ENCODE measurements at places on chromosomes 6 and 20.
A peak's percentile ranks its signal among the peaks of the same experiment; 100 is the strongest.

- DNase-seq: no peak
Observed at GRCh38 chr20:51528263-51529027, 14.1 kb downstream of the NFATC2 start.

DNA sequence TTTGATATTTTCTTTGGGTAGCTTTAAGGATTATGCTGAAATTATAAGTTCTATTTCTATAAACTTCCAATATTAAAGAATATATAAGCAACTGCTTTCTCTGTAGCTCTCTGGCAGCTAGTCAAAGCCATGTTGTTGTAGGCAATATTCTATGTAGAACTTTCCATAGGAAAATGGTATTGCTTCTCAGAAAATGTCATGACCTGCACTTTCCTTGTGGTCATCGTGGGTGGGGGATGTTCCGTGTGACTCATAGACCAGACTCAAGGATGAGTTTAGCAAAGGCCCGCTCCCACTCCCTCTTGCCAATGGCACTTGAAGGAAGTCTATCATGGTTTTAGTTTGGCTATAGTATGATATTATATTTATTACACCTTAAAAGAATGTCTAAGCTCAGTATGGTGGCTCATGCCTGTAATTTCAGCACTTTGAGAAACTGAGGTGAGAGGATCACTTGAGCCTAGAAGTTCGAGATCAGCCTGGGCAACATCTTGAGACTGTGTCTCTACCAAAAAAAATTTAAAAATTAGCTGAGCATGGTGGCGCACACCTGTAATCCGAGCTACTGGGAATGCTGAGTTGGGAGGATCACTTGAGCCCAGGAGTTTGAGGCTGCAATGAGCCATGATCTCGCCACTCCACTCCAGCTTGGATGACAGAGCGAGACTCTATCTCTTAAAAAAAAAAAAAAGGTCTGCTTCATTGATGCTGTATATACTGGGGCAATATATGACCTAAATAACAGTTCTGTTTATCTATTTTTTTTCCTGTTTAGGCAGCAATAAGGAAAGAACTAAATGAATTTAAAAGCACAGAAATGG, 36.6 kb upstream of the LTV1 start:
- no peak for DNase-seq

DNA sequence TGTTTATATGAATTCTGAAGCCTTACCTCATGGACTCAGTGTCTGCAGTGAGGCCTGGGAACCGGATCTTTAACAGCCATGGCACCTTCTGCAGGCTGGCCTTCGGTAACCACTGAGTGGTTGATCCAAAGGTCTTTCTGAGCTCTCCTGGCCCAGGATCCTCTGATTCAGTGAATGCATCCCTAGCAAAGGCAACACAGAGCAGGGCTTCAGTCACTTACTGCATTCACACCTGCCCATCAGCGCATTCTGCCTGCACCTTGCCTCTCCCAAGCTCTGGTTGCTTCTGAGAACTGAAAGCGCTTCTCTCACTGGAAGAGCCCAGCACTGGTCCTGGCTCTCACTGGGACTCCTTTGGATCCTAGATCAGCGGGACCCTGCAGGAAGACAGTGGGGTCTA, 8.4 kb upstream of the CST9 start:
- no peak for DNase-seq

- DNase-seq: no peak
Observed at GRCh38 chr20:23022849-23023248, 12.3 kb upstream of the SSTR4 start.

DNA sequence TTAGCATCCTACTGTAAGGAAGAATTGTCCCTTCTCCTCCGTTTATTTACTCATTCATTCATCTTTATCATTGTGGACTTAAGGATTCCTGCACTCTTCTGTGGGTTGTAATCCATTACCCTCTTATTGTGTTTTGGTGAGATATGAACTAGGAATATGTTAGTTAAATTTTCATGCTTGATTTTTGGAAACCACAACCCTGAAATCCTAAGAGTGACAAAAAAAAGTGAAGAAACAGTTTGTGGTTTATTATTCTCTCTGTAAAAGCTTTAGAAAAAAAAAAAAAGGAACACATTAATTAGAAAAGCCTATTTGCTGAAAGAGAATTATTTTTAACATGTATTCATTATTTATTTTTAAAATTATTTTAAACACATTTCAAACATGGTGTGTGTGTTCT, 36.7 kb upstream of the INSM1 start:
- no peak for DNase-seq

- no peak for DNase-seq
Observed at GRCh38 chr6:166341464-166341863, 881 bp downstream of the SFT2D1 start.

DNA sequence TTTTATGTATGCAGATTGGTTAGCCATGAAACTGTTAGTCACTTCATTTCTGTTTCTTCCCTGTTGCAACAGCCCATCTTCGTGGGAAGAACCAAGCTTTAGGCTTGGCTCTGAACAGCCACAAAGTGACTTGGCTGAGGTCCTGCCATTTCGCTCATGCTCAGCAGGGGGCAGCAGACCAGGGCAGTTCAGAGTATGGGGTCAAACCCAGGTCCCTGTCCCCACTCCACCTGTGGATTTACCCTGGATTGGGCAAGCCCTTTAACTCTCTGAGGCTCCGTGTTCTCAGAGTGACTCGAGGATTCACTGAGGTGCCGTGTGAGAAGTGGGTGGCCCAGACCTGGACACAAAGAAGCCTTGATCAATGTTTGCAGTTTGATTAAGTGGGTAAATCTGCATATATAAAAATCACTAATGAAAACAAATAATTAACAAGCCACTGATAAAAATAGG, 19.8 kb upstream of the MAP1LC3A start:
- peak; percentile 69 for DNase-seq

- no peak for DNase-seq
Observed at GRCh38 chr6:165227644-165228329, 81.6 kb downstream of the C6orf118 start.

GRCh38 chr6:116568821-116569755, 2.2 kb upstream of the RWDD1 start:
- no peak for DNase-seq

DNA sequence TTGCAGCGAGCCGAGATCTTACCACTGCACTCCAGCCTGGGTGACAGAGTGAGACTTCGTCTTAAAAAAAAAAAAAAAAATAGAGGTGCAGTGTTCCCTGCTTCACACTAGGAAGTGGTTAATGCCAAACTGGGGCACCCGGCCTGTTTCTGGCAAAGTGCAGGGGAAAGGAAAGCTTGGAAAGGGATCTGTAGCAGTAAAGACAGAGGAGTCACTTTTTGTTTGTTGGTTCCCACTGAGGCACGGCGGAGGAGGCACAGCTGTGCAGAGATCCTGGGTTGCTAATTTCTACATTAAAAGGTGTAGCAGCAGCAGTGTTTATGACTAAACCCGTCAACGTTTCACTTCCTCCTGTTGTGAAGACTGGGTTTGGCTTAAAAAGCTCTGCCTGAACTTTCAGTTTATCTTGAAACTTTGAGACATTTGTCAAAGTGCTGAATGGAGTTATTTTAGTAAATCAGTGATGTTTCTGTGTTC, 125.6 kb downstream of the CARMIL1 start:
- DNase-seq: no peak
